ENCODE measurements at places on chromosomes 1 and 21.
A peak's percentile ranks its signal among the peaks of the same experiment; 100 is the strongest.

- DNase-seq, result no peak
Measured at GRCh38 chr1:43199093-43199726, 27.1 kb downstream of the CFAP57 start.

- no peak for DNase-seq
Measured at GRCh38 chr21:18478513-18478912, 74.9 kb upstream of the TMPRSS15 start.

DNA sequence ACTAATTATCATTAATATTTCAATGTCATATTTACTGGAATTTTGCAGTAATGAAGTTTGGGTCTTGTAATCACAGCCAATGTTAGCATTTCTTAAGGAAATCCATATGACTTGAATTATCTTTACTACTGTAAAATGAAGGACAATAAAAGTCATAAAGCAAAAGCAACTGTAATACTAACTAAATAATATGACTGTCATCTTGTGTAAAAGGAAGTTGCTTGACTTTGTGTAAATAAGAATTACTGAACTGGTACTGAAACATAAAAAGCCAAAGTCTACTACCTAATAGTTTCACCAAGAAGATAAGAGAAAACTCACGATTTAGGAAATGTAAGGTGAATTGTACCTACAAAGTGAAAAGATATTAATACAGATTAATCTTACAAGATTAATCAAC lies 57.5 kb downstream of the ATP6V1G3 start:
- DNase-seq, result no peak

DNA sequence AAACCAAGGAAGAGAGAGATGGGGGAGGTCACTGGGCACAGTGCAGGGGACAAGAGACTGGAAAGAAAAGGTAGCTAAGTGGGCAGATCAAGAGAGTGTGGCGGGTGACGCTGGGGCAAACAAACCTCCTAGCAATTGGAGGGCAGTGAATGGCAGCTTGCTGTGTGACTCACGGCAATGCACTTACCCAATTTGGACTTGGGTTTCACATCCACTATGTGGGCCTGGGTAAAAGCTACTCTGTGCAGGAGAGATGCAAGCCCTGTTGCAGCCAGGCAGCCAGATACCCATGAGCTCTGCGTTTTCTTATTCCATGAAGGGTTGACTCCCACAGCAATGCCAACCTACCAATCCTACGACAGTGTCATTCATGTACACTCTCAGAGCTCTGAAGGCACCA lies 9.5 kb downstream of the PLXNA2 start:
- DNase-seq, result no peak

DNA sequence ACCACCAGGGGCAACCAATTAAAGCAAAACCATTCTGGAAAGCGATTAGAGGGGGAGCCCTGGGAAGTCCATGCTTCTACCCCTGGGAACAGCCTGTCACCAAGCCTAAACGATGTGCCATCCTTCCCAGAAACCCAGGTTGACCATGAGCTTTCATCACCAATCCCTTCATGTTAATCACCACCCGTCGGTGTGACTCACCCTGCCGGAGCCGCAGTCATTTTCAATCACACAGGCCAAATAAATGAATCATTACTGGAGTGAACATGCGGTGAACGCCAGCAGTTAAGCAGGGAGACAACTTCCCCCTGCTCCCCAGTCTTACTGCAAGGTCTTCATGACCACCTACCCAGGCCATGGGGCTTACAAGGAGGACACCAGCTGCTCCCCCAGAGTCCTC lies 308.8 kb downstream of the AJAP1 start:
- no peak for DNase-seq

- no peak for DNase-seq
Measured at GRCh38 chr1:183636334-183636682, 725 bp upstream of the ARPC5 start.

DNA sequence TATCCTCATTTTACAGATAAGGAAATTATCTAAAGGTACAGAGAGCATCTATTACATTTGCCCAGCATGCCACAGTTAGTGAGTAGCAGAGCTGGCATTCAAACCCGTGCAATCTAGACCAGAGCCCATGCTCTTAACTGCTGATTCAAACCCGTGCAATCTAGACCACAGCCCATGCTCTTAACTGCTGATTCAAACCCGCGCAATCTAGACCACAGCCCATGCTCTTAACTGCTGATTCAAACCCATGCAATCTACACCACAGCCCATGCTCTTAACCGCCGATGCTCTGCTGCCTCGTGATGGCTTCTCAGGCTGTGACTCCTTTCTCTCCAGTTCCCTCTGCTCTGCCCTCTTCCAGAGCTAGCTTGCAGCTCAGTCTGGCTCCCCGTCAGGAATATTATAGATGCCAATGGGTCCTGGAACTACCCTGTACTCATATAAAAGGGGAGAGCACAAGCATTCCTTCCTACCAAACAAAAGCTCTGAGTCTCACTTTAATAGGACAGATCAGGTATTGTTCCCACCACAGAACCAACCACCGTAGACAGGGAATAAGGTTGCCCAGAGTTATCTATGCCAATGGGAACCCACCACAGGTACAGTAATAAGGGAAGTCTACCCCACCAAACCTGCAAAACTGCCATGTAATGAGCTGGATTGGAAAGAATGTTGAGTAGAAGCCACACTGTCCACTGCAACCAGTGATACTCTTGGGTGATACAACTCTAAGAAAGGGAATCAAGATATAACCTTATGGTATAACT lies 78.4 kb downstream of the SMYD3 start:
- DNase-seq, result no peak

- DNase-seq, result no peak
Measured at GRCh38 chr1:212981571-212982328, 31.4 kb downstream of the VASH2 start.

DNA sequence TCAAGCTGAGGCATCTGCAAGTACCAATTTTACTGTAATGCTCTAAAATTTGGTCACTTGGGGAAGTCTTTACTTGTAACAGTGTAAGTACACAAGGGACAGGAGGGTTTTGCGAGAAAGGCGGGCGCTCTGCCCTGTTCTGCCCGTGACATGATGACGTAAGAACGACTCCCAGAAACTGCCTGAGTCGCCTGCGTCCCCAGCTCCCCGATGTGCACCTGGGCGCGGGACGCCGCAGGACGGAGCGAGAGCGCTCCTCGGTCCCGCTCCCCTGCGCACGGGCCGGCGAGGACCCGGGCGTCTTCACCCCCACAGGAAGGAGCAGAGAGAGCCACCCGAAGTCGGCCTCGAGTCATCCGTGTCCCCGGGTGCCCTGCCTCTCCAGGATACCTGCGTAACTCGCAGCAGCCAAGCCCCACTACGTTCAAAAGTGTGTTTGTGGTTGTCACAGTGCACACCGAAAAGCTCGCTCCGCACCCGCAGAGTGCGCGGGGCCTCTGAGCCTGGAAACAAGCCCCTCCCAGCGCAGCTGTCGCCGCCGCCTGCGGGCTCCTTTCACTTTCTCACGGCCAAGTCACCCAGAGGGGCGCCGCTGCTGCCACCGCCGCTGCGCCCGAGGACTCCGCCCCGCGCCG lies 3.3 kb upstream of the ZBTB18 start:
- peak; percentile 73 for DNase-seq

DNA sequence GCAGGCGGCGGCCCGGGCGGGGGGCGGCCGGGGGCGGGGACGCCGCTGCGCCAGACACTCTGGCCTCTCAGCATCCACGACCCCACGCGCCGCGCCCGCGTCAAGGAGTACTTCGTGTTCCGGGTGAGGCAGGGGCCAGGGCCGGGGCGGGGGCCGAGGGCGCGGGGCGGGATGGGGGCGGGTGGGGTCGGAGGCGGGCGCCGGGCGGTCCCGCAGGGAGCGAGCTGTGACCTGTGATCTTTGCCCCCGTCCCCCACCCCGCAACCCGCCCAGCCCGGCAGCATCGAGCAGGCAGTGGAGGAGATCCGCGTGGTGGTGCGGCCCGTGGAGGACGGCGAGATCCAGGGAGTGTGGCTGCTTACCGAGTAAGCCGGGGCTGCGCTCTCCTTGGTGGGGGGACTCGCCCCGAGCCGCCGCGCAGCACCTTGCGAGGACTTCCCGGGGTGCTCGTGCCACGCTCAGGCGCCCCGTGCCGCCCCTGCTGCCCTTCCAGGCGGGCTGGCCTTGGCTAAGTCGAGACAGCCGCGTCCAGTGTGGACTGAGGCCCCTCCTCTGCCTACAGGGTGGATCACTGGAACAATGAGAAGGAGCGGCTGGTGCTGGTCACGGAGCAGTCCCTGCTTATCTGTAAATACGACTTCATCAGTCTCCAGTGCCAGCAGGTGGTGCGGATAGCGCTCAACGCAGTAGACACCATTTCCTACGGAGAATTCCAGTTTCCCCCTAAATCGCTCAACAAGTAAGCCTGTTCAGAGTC lies 514 bp downstream of the TPRG1L start:
- no peak for DNase-seq

- DNase-seq, result no peak
Measured at GRCh38 chr1:206900149-206900548, 2.9 kb downstream of the IL24 start.

DNA sequence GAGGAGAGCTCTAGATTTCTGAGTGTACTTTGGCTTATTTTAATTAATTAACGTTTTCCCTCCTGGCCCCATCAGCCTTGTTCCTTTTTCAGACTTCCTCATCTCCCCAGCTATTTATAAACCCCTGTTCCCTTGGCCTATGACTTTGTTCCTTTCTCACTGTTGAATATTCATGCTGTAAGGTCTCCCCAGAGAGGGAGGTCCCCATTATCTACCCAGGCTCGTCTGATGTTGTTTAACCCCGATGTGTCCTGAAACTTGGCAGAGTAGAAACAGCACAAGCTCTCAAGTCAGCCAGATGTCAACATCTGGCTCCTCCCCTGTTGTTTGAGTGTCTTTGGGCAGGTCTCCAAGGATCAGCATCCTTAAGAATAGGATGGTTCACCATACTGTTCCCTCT lies 153.6 kb downstream of the HIVEP3 start:
- DNase-seq, result no peak

DNA sequence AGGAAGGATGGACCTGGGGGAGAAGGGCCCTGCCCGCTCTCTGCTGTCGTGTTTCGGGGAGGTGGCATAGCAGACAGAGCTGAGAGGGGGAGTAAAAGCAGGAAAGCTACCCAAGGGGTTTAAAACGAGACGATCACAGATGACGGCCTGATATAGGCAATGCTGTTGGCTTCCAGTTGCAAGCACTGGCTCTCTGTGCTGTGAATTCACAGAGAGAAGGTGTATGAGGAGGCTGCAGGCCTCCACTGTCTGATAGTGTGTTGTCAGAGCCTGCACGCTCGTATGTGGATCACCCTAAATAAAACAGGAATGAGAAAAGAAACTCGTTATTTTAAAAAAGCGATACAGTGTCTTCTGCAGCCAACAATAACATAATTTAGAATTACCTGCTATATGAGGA lies 57.4 kb downstream of the LGR6 start:
- no peak for DNase-seq

GRCh38 chr1:143680304-143680703 lies 291.5 kb downstream of the FAM72C start:
- DNase-seq, result no peak

- no peak for DNase-seq
Measured at GRCh38 chr1:115190540-115191170, 101.4 kb upstream of the TSPAN2 start.

- DNase-seq, result peak; percentile 66
Measured at GRCh38 chr1:92482665-92483609, 3.8 kb downstream of the GFI1 start.

- peak; percentile 9 for DNase-seq
Measured at GRCh38 chr1:8816264-8816663, 1.2 kb downstream of the RERE start.

DNA sequence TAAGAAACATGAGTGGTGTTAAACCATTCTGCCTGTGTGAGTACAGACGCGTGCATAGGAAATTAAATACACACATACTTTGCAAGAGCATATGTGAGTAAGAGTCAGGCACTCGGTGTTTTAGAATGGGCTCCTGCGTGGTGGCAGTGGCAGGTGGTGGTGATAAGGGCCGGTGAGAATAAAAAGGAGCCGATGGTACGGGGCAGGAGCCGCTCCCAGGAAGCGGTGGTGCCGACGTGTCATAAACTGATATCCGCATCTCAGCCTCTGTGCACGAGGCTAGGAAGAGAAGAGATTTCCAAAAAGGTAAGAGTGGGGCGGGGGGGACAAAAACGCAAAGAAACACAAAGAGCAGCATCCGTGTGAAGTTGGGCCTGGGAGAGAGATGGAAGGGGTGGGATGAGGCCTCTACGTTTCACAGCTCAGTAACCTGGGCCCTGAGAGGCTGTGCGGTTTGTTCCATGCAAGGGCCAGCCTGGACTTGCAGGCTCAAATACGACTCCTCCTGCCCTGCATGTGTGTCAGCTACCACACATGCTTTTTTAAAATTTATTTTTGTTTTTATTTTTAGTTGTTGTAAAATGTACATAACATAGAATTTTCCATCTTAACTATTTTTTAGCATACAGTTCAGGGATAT lies 127.7 kb upstream of the COL6A1 start:
- DNase-seq, result no peak

GRCh38 chr1:177812650-177813049 lies 157.2 kb downstream of the SEC16B start:
- DNase-seq, result no peak

GRCh38 chr1:155598842-155599331 lies 11.1 kb upstream of the MSTO1 start:
- peak; percentile 22 for DNase-seq

- no peak for DNase-seq
Measured at GRCh38 chr1:77040826-77041225, 173.5 kb downstream of the ST6GALNAC5 start.

GRCh38 chr1:45842786-45843185 lies 39.4 kb downstream of the MAST2 start:
- no peak for DNase-seq

GRCh38 chr1:109620401-109620791 lies 759 bp downstream of the AMPD2 start:
- DNase-seq, result no peak

DNA sequence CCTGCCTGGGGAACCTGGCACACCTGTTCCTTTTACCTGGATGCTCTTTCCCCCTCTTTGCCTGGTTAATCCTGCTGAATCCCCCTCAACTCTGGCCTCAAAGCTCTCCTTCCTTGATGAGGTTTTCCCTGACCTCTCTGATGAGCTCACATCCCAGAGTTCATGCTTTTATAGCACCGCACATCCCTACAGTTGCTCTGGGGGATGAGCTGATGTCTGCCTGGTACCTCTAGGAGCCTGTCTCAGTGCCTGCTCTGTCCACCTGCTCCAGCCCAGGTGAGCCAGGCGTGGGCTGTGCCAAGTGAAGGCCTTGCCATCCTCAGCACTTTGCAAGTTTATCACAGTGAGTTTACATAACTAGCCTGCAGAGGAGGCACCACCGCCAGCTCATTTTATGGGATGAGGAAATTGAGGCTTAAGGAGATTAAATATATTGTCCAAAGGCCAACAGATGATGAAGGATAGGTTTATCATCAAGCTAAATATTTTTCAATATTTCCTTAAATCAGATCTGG lies 58.6 kb upstream of the TMPRSS2 start:
- DNase-seq, result no peak

DNA sequence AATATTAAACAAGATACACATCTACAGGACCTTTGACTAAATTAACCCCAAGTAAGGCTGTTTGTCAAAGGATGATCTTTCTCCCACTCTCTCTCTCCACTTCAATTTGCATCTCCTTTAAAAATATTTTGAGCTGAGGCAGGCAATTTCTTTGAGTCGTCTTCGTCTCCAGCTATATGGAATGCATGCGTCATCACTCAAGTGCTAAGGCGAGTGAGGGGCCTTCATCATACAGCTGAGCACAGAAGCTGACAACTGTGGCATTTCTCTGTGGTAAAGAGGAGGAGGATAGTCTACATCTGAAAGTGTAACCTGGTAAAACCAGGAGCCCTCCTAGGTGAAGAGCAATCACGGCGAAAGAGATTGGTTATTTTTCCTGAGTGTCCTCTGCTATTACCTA lies 7.6 kb downstream of the EPHX4 start:
- no peak for DNase-seq

GRCh38 chr1:46489638-46490405 lies at the start of gene DMBX1:
Gene DMBX1 (plus strand): TSS chr1:46489836. CDS start chr1:46507011, 17,175 bp downstream.
- peak; percentile 22 for DNase-seq

- peak; percentile 23 for DNase-seq
Measured at GRCh38 chr1:10152709-10153284, 57.6 kb upstream of the KIF1B start.
